ENCODE measurements at places on chromosomes 12 and 14.

DNA sequence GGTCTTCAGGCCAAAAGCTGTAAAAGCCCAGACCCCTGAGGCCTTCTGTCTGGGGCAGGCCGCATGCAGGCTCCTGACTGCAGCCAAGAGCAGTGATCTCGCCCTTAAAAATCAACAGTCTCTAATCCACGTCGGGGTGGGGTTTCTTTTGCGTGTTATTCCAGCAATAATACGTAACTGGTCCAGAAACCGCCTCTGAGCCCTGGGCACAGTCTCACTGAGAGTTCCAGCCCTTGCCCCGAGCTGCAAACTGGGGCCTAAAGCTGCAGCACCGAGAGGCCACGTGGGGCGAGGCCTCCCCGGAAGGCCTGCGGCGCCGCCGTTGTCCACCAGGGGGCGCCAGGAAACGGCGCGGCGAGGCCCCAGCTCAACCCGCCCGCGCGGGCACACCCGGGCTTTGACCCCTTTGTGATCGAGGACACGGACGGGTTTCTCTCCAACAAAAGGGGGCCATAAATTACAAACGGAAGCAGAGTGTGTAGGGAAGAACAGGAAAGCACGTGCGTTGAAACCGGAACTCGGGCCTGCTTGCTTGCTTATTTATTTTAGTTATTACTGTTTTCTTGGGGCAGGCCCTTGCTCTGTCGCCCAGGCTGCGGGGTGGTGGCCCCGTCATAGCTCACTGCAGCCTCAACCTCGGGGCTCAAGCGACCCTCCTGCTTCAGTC lies 87.2 kb downstream of the NINJ2 start:
- peak; percentile 70 for DNase-seq

DNA sequence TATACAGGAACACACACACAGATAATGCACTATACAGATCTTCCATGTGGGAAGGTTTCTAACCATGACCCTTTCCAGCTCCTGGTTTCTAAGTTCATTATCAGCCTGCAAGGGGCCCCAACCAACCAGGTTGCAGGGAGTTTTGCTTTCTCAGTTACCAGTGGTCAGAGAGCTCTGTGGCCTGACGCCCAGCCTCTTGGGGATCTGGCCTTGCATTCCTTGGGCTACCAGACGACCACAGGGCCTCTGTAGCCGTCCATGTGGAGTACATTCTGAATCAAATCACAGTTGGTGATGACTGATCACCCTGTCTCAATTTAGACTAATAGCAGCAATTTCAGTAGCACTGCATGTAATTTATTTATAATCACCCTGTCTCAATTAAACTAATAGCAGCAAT lies 47.5 kb downstream of the PAH start:
- DNase-seq: no peak

DNA sequence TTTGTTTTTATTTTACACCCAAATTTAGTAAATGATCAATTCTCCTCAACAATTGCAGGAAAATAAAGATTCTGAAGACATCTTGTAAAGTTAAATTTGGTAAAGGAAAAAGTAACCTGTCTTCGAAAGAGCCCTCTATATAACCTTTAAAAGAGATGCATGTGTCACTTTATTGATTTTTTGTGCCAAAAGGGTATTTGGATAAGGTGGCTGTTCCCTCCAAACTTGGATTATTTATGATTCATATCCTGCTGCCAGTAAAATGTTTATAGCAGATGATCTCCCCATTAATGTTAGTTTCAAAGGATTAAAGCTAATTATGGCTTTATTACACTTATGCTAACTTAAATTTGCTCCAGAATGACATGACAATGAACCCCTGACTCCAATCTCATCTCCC lies 98.8 kb downstream of the DUSP6 start:
- no peak for DNase-seq

- no peak for DNase-seq
Measured at GRCh38 chr14:100392356-100392755, 69.2 kb downstream of the SLC25A47 start.

Data from stimulated activated CD8-positive, alpha-beta memory T cell treated with anti-CD3 and anti-CD28 coated beads, Interleukin-4, amount 100 ng/mL, for 4 hours (primary cell).